ENCODE measurements at places on chromosomes 2 and 18.

DNA sequence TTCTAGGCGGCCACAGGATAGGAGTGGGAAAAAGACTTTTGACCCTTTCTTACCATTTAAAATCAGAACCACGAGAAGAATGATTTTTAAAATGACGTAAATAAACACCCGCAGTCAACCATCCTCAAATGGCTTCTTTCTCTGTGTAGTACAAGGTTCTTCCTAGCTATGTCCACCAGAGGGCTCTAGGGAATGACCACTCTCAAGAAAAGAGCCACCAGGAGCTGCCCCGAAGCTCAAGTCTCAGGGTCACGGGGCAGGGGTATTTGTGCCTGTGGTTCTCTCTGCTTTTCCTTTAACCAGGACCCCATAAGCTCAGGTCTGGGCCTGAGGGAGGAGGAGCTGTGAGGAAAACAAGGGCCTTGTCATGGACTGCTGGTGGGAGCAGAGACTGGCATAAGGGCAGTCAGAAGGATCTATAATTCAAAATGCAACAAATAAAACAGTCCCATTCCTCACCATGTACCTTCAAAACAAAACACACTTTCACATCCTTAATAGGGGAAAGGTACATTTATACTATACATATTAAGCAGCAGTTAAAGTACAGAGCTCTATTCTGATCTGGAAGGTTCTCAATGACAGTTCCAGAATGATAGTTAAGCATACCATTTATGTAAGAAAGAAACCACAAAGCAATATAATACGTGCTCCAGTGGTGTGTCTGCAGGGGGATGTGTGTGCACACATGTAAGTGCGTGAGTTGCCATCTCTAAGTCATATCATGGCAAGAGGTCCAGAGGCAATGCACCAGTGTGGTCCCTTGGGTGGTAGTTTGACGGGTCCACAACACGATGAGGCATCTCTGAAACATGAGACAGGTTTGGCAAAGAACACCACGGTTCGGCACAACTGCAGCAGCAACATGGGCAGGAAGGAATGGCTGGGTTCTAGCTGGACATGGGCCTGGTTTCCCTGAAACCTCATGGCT, 18.6 kb downstream of the LYPD1 start:
- no peak for DNase-seq

DNA sequence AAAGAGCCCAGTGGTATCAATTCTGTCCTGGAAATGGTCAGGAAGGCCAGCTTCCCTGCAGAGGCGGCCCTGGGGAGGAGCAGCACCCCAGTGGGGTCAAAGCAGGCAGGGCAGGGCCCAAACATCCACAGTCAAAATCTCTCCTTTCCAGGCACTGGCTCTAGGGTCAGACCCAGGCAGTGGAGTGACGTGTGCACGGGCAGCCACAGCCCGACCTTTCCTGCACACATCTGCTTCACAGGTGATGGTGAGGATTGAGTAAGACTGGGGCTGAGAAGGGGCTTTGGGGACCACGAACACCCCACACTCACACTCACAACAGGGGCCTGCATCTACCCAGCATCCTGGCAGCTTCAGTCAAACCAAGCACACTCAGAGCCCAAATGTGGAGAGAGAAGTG, 97.8 kb upstream of the GLI2 start:
- no peak for DNase-seq

DNA sequence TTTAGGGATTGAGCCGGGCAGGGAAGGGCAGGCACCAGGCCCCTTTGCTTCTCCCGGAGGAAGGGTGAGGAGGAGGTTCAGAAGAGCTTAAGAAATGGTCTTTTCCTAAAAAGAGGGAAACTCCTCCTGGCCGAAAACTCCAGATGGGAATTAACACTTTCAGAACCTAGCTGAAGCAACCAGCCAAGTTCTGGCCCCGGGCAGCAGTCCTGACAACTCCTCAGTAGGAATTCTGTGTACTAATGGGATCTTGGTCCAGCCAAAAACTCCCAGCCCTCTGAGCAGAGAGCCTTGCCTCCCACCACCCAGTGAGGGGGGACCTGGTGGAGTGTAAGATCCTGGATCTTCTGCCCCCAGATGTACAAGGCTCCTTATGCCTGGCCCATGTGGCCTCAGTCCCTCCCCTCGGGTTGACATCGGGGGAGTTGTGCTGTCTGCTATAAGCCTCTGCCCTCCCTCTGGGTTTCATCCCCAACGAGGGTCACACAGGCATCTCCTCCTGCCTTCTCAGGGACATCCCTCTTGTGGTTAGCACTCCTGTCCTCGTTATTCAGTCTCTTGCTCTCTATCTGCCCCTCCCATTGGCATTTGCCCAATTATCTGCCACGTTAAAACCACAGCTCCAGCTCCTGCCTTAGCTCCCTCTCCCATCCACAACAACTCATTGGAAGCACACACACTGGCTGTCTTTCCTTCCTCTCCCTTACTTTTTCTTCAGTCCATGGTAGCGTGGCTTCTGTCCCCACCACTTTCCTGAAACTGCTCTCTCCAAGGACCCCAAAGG, 184.6 kb downstream of the CYP26B1 start:
- DNase-seq = no peak

- no peak for DNase-seq
Observed at GRCh38 chr2:238126775-238127164, 11.7 kb upstream of the KLHL30 start.

DNA sequence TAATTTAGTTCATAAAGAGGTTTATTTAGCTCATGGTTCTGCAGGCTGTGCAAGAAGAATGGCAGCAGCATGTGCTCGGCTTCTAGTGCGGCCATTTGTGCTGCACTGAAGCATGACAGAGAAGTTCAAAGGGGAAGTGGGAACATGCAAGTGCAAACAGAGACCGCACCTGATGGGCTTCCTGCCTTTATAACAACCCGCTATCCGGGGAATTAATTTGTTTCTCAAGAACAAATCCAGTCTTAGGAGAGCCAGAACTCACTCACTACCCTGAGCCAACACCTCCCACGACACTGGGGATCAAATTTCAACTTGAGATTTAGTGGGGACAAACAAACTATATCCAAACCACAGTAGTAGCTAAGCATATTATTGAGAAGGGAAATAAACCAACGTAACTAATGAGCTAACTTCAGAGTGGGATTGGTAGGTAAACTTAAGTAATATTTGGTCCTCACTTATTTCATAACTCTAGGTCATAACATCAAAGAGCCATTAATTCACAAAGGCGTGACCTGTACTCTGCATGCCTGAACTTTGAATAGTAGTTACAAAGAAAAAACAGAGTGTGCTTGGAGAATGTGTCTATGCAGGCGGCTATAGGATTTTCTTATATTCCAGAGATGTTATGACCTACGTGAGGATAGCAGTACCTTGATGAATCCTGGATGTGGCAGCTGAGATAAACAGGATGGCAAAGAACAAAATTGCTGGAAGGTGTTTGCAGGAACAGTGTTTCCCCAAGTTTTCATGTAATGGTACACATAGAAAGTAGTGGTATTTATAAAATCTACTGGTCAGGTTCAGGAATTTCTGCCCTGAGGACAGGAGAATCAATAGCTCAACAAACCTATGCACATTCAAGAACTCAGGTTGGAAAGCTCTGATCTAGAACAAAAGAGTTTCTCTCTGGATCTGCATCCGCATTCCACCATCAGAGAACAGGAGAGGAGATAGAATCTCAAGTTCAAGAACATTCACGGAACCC, 845.9 kb upstream of the ID2 start:
- DNase-seq = no peak

DNA sequence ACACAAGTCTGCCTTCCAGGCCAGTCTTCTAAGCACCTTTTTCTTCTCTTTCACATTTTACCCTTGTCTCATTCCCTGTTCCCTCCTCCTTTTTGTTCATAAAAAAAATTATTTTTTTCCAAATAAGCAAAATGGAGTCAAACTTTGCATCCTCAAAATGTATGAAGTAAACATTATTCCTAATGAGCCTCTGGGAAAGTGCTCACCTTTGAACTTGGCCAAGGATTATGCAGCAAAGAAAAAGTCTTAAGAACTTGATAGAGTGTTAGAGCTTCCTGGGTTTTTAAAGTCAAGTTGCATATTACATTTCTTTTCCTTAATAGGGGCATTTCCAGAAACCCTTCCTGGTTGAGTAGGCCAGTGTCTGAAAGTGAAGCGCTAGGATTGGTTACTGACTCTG, 31.6 kb downstream of the EPAS1 start:
- DNase-seq = no peak

GRCh38 chr18:35728676-35729075, 147.1 kb downstream of the GALNT1 start:
- no peak for DNase-seq

DNA sequence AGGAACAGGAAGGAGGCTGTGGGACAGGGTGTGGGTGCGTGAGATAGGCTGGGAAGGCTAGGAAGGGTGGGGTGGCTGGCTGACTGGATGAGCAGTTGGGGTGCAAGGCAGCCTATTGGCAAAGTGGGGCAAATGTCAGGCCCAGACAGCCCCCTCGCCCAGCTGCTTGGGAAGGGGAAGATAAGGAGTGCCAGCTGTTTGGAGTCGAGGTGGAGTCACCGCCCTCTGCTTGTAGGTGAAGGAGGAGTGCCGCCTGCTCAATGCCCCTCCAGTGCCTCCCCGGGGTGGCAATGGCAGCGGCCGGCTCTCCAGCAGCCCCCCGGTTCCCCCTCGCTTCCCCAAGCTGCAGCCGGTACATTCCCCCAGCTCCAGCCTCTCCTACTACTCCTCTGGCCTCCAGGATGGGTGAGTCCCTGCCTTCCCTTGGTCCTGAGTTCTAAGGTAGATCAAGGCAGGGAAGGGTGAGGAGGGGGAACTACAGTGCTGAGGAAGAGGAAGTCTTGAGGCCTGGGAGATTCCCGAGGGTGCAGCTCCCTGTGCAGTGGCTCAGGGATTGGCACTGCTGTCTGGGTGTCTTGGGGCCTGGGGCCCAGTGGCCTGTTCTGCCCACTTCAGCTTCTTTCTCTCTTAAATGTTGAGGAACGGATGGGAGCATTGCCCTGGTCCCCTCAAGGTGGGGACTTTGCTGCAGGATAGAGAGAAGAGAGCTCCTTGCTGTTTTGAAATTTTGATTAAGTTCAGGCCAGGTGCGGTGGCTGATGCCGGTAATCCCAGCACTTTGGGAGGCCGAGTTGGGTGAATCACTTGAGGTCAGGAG, 13.3 kb downstream of the GAREM2 start:
- no peak for DNase-seq

DNA sequence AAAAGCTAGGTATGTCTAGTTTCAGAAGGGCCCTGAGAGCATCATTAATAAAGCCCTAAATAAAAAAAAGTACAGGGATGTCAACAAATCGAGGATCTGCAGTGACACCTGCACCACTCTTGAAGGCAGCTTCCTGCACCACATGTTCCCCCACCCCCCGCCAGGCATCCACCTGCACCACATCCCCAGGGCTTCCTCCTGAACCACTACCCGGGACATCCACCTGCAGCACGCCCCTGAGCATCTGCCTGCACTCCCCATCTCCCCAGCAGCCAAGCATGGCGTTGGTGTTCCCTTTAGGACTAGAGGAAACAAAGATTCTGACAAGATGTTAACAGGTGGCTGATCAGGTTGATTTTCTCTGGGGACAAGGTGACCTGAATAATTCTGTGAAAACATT, 55.2 kb downstream of the DLGAP1 start:
- DNase-seq = no peak

DNA sequence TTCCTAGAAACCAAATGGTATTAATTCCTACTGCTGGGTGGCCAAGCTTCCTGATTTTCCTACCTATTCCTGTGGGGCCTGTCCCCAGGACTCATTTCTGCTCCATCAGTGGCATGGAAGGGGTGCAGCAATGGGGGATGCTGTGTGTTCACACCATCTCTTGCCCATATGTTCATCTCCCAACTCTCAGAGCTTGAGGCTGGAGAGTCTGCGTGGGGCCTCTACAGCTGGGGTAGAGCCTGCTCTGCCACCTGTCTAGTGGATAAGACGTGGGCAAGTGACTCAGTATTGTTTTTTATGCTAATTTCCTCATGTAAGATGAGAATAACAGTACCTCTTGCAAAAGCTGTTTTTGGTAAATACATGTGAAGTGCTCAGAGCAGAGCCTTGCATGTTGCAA, 149.8 kb downstream of the ACTR3 start:
- DNase-seq = no peak

DNA sequence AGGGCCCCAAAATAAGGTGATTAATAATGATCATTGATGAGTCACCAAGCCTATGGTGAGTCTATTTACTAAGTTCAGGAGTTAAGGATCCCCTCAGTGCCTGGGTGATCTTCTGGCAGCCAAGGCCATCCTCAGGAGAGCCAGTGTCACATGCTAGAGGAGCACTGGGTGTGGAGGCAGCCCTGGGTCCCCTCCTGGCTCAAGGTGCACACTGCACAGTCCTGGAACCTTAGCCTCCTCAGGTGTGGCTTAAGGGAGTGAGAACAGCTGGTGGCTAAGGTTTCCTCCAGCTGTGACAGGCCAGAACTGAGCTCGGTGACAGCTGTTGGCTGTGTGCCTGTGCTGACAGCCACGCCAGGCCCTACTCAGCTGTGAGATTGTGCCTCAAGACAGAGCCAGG, 52.1 kb upstream of the ACAA2 start:
- no peak for DNase-seq

DNA sequence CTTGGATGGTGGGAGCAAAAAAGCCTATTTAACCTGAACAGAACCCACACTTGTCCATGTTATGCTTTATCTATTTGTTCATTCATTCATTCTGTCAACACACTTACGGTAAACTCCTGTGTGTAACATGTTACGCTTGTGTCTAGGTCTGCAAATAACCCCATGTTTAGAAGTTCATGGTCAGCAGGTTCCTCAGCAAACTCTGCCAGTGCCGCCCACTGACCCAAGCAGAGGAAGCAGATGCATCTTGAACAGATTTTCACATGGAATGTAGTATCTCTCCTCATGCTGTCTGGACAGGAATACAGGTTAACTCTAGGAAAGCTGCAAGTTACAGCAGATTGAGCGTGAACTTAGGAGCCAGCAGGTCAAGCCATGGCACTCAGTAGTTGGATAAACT, 213.7 kb upstream of the COPS8 start:
- no peak for DNase-seq

DNA sequence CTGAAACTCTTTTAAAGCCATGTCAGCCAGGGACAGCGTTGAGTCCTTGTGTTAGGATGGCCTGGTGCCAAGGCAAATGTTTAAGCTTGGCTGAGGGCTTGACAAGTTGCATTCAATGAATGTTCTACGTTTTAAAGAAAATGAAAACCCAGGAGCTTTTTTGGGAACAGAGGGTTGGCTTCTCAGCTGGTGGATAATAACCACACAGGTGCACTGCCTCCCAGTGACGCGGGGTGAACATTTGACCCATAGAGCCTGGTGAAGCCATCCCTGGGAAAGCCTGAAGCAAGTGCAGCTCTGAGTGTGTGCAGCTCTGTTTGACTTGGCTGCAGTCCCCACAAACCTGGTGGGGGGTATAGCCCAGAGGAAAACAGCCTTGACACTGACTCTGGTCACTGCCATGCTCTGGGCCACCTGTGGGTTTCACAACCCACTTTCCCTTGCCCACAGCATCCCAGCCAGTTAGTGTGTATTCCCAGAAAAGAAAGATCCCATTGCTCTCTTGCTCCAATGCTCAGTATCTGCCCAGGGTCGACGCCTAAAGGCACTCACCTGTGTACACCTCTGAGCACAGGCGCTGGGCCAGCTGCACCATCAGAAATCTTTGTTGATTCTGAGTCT, 874.9 kb downstream of the RNF144A start:
- DNase-seq = no peak

GRCh38 chr2:122341007-122341406, 585.6 kb downstream of the TSN start:
- DNase-seq = no peak

- DNase-seq = no peak
Observed at GRCh38 chr2:164779383-164780057, 62.1 kb downstream of the COBLL1 start.

- no peak for DNase-seq
Observed at GRCh38 chr2:190432567-190433231, 24.5 kb downstream of the MFSD6 start.

GRCh38 chr2:46298272-46298521, 990 bp downstream of the EPAS1 start:
- DNase-seq = no peak
